Fibroblast of the conjunctiva (primary cell): ENCODE measurements at places on chromosomes 3 and 15.

- no peak for DNase-seq
Observed at GRCh38 chr15:70034596-70034995, 63.1 kb downstream of the TLE3 start.

DNA sequence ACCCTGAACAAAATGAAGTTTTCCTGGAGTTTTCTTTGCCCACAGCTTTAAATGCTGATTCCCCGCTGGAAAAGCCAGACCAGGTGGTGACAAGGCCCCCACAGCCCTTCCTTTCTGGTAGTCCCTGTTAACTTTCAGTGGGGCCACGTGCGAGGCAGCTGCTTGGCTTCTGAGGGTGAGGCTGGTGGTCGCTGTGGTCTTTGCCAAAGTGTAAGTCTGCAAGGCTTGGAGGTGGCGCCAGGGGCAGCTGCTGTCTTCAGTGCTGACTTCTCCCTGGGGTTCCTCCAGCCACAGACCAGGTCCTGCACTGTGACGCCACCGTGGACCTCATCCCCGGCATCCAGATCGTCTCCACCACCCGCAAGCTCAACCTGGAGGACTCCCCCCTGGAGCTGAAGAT is 54.1 kb upstream of the TAMM41 start:
- DNase-seq, result no peak

- DNase-seq, result no peak
Observed at GRCh38 chr3:114411190-114411668, 117.4 kb downstream of the TIGIT start.

GRCh38 chr15:80596521-80596976 is 98.6 kb upstream of the ABHD17C start:
- no peak for DNase-seq

DNA sequence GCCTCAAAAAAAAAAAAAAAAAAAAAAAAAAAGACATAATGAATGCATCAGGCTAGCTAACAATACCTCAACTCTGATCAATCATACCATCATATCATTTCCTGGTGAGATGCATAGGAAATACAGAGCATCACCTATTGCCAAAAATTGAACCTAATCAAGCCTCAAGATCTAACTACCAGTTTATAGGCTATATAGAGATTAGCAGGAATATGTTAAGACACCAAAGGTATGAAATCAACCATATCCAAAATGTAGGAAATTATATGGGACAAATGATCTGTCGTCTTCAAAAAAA is 387 bp upstream of the VPS33B start:
- DNase-seq, result no peak

DNA sequence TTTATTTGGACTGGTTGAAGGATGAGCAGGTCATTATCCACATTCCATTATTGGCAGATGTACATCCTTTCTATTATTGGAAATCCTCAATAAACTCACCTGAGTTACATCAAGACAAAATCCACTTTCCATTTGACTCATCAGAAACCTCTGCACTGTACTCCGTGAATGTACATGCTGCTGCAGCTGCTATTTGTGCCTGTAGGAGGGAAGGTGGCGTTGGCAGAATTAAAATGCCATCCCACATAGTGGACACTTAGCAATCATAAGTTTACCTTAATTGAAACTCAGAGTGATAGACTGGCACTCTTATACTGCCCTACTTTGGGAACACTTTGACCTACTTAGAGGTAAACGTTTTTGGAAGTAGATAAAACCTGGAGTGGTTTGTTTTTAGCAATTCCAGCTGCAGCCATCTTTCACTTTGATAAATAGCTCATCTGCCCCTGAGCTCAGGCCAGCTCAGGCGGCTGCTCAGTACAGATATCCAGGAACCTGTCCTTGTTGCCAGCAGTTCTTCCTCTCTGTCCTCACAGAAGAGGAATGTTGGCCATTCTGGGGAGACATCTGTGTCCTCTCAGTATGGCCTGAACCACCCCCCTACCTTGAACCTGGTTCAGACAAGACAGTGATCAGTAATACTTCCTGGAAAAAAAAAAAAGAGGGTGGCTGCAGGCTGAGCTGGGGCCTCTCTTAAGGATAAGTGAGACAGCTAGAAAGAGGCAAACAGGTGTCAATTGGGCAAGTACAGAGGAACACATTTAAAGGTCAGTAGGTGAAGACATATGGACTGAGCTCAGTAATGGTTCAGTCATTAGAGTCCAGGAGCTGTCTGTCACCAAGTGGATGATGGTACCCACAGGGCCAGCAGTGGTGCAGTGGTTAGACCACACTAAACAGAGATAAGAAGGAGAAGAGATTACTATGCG is 153.4 kb upstream of the UMPS start:
- no peak for DNase-seq

DNA sequence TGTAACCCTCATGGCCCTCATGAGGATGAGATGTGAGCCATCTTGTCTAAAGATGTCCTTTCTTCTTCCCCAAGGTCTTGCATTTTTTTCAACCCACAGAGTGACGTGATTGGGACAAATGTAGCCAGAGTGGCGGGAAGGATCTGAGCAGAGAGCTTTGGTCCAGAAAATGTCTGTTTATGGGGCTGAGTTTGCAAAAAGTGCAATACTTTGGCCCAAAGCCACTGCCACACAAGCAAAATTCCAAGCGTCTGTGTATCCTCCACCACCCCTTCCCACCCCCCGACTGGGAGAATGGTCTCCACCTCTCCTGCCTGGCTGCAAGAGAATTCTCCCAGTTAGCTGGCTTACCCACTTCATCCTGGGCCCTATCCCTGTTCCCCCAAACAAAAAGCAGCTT is 246.9 kb upstream of the LRIG1 start:
- DNase-seq, result no peak

- peak; percentile 10 for DNase-seq
Observed at GRCh38 chr3:113844622-113845222, 6.1 kb downstream of the GRAMD1C start.

DNA sequence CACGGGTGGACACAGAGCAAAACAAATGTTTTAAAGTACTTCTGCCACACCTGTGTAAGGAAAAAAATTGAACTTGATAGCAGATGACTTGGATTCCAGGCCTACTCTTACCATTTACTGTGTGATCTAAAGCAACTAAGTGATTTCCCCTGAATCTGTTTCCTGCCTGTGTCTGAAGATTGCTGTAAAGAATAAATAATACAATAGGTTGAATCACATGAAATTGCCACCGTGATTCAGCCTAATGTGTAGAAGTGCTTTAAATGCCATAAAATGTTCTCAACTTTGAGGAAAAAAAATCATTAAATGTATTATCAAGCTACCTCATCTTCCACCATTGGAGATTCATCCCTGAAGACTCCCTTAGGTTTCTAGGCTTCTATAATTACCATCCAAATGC is 27.6 kb upstream of the NUDT16 start:
- DNase-seq, result no peak

- DNase-seq, result no peak
Observed at GRCh38 chr15:51283026-51283425, 55.4 kb downstream of the CYP19A1 start.

DNA sequence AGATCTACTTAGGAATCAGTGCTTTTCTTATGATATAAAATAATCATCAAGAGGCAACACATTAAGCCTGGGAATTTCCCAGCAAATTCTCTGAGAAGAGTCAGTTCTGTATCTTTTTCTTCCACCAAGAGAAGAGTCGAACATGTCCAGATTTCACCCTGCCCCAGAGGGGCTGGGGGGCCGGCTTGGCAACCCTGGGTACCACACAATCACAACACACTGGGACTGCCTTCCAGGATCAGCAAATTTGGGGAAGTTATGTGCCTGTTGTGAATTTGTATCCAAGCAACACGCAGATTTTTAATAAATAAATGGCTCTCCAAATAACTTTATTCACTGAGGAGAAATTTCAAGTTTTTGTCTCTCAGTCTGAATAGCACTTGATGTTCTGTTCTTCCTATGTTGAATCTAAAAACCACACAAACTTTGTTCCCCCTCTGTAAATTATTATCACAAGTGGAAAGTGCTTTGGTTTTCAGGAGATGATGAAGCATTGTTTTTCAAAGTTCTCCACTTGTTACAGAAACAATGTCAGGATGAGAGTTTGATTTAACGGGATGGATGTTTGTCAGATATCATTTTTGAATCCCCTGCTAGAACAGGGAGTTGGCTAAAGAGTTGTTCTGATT is 357.2 kb downstream of the ZNF385D start:
- DNase-seq, result no peak

DNA sequence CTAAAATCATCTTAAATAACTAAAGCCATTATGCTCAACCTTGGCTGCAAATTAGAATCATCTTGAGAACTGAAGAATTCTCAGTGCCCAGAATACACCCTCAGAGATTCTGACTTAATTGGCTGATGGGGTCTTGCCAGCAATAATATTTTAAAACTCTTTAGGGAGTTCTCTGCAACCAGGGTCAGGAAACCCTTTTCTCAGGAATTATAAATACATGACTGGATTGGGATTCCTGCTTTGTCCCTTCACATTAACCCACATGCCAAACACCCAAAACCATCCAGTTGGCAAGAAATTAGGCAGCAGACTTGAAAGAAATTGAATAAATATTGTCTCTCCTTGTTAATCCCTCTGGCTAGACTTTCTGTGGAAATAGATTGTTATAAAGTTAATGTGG is 482.3 kb upstream of the NECTIN3 start:
- no peak for DNase-seq

- DNase-seq, result no peak
Observed at GRCh38 chr15:69713726-69714559, 261.3 kb downstream of the RPLP1 start.

GRCh38 chr3:151501923-151502632 is 41.2 kb upstream of the IGSF10 start:
- peak; percentile 9 for DNase-seq

DNA sequence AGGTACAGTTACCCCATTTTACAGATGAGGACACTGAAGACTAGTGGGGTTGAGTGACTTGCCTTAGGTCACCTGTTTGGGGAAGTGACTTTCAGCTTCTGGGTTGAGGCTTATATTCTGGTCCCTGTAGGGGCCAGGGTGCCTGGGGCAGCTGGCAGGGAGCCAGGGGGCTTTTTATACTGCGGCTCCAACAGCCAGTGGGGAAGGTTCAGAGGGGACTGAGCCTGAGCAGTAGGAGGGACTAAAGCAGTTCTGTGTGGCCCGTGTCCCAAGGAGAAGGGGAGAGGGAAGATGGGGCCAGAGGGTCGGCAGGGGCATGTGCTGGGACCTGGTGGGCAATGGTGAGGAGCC is 37.7 kb downstream of the SLC6A6 start:
- DNase-seq, result no peak

GRCh38 chr15:90994059-90994416 is 297 bp downstream of the PRC1 start:
- DNase-seq, result no peak

- DNase-seq, result no peak
Observed at GRCh38 chr3:112805126-112805525, 41.5 kb downstream of the CD200R1L start.

DNA sequence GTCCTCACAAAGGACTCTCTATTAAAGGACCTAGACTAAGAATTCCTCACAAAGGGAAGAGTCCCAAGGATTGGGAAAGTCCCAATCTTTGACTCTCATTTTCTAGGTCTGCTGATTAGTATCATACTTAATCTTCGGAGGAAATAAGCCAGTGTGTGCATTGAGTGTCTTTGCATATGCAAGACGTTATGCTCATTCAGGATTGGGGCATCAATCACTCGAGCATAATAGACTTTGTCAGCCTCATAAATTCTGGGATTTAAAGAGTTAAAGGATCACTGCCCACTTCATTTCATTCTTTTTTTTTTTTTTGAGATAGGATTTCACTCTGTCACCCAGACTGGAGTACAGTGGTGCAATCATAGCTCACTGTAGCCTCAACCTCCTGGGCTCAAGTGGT is 154.3 kb downstream of the RBPMS2 start:
- no peak for DNase-seq

GRCh38 chr3:124094496-124094895 is 102.6 kb upstream of the ROPN1 start:
- no peak for DNase-seq

GRCh38 chr3:176911579-176911978 is 285.7 kb downstream of the TBL1XR1 start:
- DNase-seq, result no peak

GRCh38 chr3:171494457-171495109 is 34.4 kb upstream of the TNIK start:
- no peak for DNase-seq

GRCh38 chr15:39084674-39085530 is 496.0 kb upstream of the THBS1 start:
- peak; percentile 55 for DNase-seq

GRCh38 chr3:62615258-62615849 is 242.0 kb upstream of the FEZF2 start:
- DNase-seq, result no peak

GRCh38 chr3:174419216-174419615 is 439.9 kb upstream of the NAALADL2 start:
- DNase-seq, result no peak

DNA sequence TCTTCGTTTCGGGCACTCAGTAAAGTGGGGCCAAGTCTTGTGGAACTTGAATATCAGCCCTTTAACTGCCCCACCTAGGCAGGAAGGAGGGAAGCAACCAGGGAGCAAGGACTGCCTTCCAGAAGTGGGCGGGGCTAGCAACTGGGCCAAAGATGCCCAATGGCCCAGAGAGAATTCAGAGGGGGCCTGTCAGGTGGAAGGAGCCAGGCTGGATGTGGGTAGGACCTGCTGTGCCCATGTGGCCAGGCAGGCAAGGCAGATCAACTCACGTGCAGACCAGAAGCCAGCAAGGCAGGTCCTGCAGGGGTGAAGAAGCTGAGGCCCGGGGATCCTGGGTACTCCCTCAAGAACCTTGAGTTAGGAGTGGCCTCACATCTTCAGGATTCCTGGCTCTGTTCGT is 5.5 kb downstream of the MAP6D1 start:
- no peak for DNase-seq

- no peak for DNase-seq
Observed at GRCh38 chr3:4270720-4271119, 32.4 kb upstream of the SETMAR start.

GRCh38 chr15:93614386-93615104 is 525.5 kb upstream of the RGMA start:
- no peak for DNase-seq

GRCh38 chr3:73332558-73332957 is 271.1 kb downstream of the EBLN2 start:
- DNase-seq, result no peak

DNA sequence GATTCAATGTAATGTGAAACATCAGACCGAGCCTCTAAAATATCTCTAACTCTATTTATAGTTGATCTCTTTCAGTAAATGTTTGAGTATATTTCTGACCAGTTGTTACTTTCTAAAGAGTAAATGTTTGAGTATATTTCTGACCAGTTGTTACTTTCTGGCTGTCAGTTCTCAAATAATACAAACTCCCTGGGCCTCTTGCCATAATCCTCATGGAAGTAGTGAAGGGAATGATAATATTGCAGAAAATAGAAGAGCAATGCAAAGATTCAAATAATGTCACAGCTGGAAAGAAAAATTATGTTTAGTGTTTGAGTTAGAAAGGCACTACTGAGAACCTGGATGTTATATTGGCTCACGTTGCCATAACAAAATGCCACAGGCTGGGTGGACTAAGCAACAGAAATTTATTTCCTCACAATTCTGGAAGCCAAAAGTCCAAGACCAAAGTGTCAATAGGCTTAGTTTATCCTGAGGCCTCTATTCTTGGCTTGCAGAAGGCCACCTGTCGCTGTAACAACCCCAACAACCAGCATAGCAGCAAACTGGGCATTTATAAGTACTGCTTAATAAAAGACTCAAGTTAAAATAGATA is 470.6 kb upstream of the BCHE start:
- no peak for DNase-seq
